ENCODE measurements at places on chromosomes 7 and 10.

GRCh38 chr7:35552691-35553090 lies 142.2 kb downstream of the HERPUD2 start:
- no peak for DNase-seq

- no peak for DNase-seq
Observed at GRCh38 chr7:148146346-148146745, 444.2 kb upstream of the C7orf33 start.

- no peak for DNase-seq
Observed at GRCh38 chr7:107711301-107711700, 32.6 kb upstream of the CBLL1 start.

- DNase-seq = no peak
Observed at GRCh38 chr7:93165447-93165846, 17.3 kb upstream of the SAMD9L start.

- DNase-seq = no peak
Observed at GRCh38 chr10:61892961-61893360, 8.5 kb upstream of the ARID5B start.

DNA sequence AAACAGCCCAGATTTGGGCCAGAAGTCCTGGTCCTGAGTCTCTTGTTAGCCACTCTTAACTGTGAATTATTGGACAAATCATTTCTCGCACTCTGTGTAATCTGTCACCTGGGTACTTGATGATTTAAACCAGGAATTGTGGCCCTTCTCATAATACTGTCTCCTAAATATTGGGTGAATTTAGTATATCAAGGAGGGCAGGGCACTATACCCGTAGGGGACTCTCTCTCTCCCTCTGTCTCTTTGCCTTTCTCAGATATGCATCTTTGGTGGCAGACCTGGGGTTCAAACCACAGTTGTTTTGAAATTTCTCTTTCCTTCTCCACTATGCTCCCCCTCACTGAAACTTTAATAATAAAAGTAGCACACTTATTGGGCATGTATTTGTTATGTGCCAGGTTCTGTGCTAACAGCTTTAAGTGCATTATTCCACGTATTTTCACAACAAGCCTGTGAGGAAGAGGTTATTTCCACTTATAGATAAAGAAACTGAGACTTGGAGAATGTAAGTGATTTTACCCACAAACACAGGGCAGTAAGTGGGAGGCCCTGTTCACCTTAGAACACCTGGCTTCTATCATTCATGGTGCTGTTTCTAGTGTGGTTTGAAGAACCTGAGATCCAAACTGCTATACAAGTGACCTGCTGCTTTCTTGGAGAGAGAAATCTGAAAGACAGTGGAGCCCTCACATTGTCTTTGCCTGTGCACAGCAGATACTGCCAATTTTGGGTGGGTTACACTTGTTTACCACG lies 11.8 kb downstream of the FAS start:
- no peak for DNase-seq

DNA sequence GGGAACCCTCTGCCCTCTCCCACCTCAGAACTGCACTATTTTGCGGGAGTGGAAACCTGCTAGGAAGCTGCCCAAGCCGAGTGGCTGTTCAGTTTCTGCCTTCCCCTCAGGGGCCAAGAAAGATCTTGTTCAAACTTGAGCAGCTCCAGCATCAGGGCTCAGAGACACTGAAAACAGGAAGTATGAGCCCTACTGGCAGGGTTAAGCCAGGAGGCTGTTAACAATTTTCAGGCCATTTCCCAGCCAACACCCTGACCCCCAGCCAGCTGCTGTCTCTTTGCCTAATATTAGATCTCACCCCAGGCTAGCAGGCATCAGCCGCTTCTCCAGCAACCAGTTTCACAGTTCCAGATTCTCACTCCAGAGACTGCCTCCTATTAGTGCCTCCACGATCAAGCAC lies 9.2 kb downstream of the PLAU start:
- no peak for DNase-seq

GRCh38 chr10:84798312-84798711 lies 469.9 kb downstream of the CCSER2 start:
- DNase-seq = no peak

GRCh38 chr7:29563590-29564495 lies at the start of gene PRR15:
Gene PRR15 (plus strand): TSS chr7:29563835. CDS start chr7:29566330, 2,495 bp downstream.
- peak; percentile 31 for DNase-seq

DNA sequence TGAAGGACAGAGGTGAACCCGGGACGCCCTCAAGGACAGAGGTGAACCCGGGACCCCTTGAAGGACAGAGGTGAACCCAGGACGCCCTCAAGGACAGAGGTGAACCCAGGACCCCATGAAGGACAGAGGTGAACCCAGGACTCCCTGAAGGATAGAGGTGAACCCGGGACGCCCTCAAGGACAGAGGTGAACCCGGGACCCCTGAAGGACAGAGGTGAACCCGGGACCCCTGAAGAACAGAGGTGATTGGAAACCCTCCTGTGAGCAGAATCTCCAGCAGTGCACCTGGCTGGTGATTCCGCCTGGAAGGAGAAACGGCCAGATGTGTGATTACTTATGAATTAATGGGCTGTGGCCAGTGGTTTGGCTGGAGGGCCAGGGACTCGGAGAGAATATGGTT lies 272.3 kb downstream of the PTPRN2 start:
- no peak for DNase-seq

- no peak for DNase-seq
Observed at GRCh38 chr7:50641442-50642405, 76.5 kb upstream of the DDC start.
